ENCODE measurements at places on chromosomes 7 and 10.

DNA sequence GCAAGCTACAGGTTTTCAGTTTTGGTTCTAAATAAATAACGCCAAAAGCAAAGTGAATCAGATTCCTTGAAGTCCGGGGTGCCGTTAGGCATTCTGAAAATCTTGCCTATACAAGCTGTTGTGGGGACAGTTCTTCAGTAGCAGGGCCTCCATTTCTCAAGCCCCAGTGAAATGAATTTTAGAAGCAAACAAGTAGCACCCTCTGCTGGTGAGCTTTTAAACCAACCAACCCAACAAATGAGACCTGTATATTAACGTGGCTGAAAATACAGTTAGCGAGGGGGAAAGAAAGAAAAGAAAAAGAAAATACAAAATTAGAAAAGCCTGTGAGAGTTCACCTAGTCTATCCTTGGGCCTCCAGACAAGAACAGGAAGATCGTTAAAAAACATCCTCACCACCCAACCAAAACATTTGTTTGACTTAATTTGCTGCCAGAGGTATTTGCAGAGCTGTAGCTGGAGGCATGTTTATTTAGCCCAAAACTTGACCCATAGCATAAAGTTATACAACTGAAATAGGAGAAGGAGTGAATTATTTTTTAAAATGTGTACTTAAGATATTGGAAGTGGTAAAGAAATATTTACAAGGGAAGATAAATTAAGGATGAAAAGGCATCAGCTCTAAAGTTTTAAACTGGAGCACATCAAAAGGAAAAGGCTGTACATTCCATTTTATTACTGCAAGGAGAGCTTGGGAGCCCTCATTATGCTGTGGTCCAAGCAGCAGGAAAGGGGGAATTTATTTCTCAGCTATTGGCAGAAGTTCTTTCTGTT, 98.9 kb downstream of the DYNC1I1 start:
- DNase-seq = peak; percentile 2

- DNase-seq = no peak
These were observed 138.8 kb downstream of the OAT start for GRCh38 chr10:124279882-124280281.

DNA sequence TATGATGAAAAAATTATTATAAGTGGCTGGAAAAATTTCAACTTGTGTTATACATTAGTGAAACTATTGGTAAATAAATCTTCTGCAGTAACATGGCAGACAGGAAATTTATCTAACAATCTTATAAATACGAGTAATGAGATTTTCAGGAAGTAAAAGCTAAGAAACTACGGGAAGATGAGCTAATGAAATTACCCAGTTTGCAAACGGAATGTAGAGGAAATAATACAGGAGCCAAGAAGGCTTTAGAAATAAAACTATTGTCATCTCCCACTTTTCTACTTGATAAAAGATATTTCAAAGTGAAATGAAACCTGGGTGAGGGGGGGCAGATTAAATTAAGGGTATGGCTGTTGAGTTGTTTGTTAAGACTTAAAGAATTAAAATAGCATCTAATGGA, 332.5 kb upstream of the SORCS1 start:
- DNase-seq = no peak

DNA sequence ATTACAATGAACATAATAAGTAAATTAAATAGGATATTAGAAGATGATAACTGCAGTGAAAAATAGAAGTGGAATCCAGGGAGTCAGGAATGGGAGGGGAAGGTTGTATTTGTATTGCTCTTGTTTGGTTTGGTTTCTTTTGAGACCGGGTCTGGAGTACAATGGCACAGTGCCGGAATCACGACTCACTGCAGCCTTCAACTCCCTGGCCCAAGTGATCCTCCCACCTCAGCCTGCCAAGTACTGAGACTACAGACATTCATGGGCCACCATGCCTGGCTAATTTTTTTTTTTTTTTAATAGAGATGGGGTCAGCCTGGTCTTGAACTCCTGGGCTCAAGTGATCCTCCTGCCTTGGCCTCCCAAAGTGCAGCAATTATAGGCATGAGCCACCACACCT, 59.9 kb upstream of the LRRC4 start:
- no peak for DNase-seq

GRCh38 chr7:121373177-121373576, 22.9 kb downstream of the FAM3C start:
- no peak for DNase-seq

GRCh38 chr10:8172604-8173003, 118.1 kb downstream of the GATA3 start:
- no peak for DNase-seq

DNA sequence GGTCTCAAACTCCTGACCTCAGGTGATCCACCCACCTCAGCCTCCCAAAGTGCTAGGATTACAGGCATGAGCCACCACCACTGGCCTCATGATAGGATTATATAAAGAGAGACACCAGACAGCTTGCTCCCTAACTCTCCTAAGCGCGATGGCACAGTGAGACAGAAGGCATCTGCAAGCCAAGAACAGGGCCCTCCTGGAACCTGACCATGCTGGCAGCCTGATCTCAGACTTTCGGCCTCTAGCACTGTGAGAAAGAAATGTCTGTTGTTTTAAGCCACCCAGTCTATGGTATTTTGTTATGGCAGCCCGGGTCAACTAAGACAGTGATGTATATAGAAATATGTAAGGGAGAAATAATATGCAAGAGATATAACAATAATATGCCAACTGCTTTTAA, 51.2 kb downstream of the SRPK2 start:
- no peak for DNase-seq

GRCh38 chr10:21943633-21944265, 59.8 kb downstream of the DNAJC1 start:
- DNase-seq = no peak

DNA sequence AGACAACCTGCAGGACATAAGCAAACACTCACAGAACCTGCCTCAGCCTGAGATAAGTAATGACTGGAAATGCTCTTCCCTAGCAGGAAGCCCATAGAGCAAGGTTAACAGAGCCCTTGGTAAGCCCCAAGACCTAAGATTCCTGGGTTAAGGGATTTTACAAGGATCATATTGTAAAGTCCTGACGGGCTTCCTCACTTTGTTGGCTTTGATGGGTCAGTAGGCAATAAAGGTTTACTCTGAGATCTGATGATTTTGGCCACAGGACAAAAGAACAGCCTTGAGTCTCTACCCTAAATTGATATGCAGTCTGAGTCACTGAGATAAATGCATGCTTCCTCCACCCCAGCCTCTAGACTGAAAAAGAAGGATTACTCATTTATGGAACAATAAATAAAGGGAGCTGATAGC, 270.8 kb downstream of the HTR7 start:
- no peak for DNase-seq

DNA sequence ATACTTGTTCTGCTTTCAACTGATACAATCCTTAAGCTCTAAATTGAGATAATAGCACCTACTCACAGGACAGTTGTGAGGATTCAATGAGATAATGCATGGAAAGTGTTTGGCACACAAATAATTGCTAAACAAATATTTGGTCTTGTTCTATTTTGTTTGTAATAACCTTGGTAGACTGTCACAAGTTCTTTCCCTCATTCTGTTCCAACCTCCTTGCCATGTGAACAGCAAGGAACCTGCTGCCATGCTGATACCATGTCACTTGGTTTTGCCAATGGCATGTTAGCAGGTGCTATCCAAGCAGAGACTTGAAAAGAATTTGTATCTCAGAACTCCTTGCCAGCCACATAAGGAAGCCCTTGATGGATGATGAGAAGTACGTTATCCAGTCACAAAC, 24.8 kb upstream of the TECTB start:
- DNase-seq = no peak

DNA sequence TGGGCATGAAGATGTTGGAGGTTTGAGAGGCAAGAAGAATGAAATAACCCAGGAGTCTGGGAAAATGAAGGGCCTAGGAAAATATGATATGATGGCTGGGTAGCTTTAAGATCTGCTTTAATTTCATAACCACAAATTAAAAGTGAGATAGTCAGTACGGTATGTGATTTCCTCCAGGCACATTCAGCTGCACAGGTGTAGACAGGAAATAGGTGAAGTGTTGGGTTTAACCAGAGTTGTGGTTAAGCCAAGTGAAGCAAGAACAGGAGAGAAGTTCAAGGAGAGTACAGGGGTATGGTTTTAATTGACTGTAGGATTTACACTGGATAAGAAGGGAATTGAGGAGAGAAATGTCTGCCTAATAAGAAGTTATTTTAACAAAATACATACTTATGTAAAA, 2.6 kb downstream of the PNLIPRP3 start:
- DNase-seq = no peak

DNA sequence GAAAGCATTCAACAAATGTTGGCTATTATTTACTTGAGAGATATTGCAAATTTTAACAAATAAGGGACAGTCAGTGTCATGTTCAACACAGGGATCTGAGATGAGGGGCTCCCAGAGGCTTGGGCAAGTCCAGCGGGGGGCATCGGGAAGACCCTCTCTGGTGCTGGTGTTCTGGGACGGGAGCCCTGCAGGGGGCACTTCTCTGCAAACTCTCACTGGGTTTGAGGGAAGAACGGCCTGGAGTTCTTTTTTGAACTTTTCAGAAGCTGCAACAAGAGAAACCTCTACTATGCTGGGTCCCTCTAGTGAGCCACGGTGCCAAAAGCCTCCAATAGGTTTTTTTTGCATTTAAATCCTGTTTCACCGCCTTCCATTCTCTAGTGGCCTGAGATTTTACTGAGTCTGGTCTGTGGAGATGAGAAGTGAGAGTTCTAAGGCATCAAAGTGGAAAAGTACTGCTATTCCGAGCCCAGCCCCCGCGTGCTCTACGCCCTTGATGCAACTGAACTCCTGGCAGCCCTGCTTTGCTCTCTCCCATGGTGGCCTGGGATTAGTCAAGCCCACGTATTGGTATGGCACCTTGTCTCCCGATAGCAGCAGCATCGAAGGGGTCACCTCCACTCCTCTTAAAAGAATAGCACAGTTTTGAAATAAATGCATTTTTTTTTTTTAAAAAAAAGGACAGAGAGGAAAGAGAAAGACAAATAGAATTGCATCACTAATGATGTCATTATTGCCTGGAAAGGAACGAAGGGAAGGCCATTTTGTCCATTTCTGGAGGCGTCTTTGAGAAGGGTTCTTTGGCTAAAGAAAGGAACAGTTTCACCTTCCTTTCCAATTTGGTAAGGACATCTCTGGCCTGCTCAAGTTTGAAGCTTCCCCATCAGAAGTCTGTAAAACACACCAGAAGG, 43.5 kb downstream of the CLEC2L start:
- no peak for DNase-seq

DNA sequence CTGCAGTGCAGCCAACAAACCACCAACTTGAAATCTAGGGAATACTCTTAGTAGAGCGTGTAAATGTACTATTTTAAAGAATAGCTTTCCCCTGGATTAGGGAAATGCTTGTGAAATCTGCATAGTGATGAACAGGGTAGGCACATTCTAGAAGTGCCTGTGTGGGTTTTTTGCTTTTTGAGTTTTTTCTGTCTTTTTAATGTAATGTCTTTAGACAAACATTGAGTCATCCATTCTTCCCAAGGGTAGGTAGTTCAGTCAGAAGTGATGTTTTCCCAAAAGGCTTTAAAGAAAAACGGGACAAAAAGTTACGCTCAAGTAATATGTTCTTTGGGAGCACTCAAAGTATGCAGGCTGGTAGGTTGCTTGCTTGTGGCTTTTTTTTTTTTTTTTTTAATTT, 130.0 kb downstream of the AUTS2 start:
- DNase-seq = no peak

DNA sequence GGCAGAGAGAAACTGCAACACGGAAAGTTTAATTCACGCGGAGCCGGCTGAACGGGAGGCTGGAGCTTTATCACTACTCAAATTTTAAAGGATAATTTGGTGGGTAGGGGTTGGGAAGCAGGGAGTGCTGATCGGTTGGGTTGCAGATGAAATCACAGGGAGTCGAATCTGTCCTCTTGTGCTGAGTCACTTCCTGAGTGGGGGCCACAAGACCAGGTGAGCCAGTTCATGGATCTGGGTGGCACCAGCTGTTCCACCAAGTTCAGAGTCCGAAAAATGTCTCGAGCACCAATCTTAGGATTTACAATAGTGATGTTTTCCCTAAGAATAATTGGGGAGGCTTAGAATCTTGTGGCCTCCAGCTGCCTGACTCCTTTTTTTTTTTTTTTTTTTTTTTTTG, 3.6 kb upstream of the PRAP1 start:
- DNase-seq = no peak

GRCh38 chr7:155228459-155228845, 69.2 kb upstream of the INSIG1 start:
- no peak for DNase-seq

GRCh38 chr7:82230811-82231581, 212.6 kb downstream of the CACNA2D1 start:
- no peak for DNase-seq

GRCh38 chr10:62772186-62772974, 32.1 kb upstream of the ADO start:
- no peak for DNase-seq

DNA sequence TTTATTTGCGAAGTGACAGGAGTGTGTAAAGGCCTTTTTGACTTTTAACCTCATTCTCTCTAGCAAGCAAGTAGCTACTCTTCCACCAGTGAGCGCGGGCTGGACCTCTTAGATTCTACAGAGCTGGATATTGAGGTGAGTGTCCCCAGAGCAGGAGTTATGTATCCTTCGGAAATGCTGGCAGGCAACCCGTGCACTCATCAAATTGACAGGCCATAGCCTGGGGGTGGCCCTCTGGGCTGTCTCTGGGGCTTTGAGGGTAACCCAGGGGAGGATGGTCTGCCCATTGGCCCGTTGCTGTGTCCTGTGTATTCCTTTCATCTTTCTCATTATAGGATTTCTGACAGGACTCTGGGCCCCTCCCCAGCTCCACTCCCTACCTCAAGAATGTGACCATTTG, 6.1 kb upstream of the PVRIG start:
- no peak for DNase-seq

- no peak for DNase-seq
These were observed 96.7 kb downstream of the ARHGAP22 start for GRCh38 chr10:48507933-48508790.

DNA sequence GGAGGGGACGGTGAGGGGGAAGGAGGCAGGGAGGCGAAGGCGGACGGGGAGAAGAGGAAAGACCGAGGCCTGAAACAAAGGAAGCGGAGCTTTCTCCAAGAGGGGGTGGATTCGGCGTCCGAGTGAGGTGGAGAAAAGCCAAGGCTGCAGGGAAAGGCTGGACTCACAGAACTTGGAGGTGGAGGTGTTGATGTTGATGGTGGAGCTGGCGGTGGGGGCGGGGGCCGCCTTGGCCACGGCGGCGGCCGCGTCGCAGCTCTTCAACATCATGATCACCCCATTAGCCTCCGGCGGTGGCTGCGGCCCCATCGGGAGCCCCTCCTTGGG, 578 bp downstream of the CACUL1 start:
- no peak for DNase-seq

DNA sequence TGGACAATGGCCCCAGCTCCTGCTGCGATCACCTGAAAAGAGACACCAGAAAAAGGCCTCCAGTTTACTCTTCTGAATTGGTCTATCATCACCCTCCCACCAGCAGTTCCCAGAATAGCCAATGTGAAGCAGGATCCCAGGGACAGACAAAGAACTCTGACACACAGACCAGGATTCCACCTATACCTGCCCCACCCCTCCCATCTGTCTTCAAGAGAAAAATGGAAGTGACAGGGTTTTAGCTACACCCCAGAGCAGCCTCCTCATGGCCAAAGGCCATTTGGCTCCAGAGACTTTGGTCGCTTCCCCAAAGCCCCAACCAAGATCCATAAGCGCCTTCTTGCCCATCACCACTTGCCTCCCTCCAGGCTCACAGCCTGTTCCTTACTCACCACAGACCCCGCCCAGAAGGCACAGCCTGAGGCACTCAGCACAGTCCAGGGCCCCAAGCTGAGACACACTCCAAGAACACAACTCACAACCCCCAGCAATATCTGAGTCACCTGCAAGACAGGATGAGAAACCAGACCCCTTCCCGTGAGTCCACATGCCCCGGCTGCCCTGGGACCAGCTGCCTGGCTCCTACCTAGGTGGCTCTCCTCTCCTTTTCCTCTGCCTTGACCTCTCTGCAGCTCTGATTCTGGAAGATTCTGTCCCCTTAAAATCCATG, 6.5 kb downstream of the TMEM176B start:
- no peak for DNase-seq
